ENCODE measurements at places on chromosomes 3 and 15.

DNA sequence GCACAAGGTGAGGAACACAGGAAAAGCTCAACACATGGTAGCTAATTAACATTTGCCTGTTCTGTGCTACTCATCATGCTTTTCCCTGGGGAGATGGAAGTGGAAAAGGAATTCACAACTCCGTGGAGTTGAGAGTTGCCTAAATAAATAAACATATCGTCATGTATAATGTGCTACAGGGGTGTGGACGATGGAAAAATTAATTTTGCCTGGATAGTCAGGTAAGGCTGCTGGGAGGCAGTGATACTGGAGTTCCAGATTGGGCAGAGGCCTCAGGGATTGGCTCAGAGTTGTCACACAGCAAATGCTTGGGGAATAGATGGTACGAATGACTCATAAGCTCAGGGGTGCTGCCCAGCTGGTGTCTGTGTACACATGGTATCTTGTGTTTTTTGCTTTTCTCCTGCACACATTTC is 3.1 kb upstream of the ABHD6 start:
- no peak for DNase-seq

DNA sequence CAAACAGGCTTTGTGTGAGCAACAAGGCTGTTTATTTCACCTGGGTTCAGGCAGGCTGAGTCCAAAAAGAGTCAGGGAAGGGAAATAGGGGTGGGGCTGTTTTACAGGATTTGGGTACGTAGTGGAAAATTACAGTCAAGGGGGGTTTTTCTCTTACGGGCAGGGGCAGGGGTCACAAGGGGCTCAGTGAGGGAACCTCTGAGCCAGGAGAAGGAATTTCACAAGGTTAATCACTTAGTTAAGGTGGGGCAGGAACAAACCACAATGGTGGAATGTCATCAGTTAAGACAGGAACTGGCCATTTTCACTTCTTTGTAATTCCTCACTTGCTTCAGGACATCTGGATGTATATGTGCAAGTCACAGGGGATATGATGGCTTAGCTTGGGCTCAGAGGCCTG is 1592.8 kb upstream of the GBE1 start:
- DNase-seq, result no peak

- no peak for DNase-seq
Measured at GRCh38 chr15:89096664-89097063, 8.4 kb downstream of the ABHD2 start.

DNA sequence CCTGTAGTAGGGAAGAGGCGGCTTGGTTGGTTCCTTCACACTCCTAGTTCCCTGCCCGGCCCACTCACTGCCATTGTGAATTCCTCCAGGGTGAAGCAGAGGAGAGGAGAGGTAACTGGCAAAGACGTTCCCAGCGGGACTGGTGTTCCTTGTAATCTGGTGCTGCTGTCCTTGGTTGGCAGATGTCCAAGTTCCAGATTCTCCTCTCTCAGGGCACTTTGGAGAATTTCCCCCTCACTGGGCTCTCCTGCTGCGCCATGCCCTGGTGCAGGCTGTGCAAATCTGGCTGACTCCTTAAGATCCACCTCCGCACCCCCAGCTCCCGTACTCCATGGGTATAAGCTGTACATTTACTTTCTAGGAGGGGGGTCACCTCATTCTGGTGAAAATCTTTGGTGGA is 37.3 kb downstream of the THSD4 start:
- DNase-seq, result no peak

GRCh38 chr3:115286529-115287197 is 139.6 kb upstream of the ZBTB20 start:
- no peak for DNase-seq

GRCh38 chr15:62099094-62099601 is 32.4 kb downstream of the C2CD4A start:
- no peak for DNase-seq

- DNase-seq, result no peak
Measured at GRCh38 chr3:46931631-46932331, 44.8 kb downstream of the CCDC12 start.

- DNase-seq, result no peak
Measured at GRCh38 chr3:55842204-55842603, 355.1 kb upstream of the WNT5A start.

DNA sequence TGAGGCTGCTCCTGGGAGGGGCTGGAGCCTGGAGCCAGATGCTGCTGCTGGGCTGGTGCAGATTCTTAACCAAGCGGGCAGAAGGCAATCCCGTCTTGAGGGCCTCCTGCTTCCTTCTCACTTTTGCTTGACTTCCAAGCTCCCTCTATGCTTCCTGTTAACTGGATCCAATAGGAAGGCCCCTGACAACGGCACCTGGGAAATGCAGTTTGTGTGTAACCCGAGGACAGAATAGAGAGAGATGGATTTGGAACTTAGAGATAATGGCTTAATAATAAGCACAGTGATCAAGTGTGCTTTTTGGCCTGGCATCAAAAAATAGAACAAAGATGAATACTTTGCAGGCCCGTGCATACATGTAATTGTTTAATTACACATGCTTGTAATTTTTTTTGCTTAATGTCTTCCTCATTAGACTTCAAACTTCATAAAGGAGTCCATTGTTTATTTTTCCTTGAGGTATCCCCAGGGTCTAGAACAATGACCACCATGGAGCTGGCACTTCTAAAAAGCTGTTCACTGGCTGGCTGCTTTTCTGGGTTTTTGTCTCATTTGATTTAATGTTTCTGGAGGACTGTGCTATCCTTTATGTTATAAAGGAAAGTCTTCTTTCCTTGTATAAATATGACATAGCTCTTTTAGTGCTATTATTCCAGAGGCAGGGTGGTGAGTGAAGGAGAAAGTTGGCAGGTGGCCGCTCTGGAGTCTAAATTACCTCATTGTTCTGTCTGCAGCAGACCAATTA is 63.3 kb upstream of the MITF start:
- no peak for DNase-seq

DNA sequence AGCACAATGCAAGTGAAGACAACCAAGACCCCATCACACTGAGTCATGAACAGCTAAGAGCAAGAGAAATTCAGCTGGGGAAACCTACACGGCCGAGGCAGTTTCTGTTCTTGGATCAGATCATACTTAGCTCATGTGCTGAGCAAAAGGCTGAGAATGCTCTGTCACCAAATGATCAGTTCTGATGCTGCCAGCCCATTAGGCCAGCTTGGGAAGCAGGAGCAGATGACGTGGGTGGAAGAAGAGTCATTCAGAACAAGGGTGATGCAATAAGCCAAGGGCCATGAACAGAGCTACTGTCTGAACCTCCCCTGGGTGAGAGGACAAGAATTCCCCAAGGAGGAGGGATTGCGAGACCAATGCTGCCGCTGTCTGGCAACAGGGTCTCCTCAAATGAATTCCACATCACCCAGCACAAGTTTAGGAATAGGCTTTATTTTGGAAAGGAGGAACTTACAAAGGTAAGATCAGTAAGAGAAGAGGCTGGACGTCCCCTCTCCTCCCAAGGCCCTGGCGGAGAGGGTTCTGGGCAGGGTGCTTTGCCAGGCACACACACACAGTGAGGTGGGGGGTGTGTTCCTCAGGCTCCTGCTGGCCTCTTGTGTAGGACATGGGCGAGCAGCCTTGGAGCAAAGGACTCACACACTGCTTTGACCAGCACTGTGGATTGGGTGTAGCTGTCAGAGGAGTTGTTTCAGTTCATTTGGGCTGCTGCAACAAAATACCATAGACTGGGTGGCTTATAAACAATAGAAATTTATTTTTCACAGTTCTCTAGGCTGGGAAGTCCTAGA is 65.6 kb upstream of the CTXND1 start:
- DNase-seq, result no peak

DNA sequence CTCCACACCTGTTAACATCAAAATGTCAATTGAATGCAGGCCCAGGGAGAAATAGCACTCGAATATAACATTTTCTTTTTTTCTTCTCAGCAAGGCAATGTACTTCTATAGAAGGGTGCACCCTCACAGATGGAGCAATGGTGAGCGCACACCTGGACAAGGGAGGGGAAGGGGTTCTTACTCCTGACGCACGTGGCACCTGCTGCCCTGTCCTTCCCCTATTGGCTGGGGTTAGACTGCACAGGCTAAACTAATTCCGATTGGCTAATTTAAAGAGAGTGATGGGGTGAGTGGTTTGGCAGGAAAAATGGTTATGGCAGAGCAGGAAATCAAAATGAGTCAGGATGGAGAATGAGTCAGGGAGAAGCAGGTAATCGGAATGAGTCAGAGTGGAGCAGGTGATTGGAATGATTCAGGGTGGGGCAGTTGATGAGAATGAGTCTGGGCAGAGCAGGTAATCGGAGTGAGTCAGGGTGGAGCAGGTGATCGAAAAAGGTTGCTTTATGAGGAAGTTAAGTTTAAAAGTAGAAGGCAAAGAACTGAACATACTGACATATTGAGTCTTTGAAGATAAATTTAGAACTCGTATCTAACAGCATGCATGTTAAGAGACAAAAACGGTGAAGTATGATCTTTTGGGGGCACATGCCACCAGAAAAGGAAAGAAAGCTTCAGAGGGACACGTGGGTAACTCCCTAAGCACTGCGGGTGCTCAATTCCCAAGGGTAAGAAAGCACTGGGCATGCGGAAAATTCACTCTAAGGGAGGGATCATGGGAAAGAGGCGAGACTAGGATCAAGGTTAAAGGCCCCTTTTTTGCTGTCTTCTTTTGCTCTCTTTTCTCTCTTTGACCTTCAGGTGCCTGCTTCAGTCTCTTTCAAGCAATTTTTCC is 72.9 kb upstream of the GALNT15 start:
- no peak for DNase-seq

- no peak for DNase-seq
Measured at GRCh38 chr3:139357899-139358298, 14.1 kb downstream of the MRPS22 start.

DNA sequence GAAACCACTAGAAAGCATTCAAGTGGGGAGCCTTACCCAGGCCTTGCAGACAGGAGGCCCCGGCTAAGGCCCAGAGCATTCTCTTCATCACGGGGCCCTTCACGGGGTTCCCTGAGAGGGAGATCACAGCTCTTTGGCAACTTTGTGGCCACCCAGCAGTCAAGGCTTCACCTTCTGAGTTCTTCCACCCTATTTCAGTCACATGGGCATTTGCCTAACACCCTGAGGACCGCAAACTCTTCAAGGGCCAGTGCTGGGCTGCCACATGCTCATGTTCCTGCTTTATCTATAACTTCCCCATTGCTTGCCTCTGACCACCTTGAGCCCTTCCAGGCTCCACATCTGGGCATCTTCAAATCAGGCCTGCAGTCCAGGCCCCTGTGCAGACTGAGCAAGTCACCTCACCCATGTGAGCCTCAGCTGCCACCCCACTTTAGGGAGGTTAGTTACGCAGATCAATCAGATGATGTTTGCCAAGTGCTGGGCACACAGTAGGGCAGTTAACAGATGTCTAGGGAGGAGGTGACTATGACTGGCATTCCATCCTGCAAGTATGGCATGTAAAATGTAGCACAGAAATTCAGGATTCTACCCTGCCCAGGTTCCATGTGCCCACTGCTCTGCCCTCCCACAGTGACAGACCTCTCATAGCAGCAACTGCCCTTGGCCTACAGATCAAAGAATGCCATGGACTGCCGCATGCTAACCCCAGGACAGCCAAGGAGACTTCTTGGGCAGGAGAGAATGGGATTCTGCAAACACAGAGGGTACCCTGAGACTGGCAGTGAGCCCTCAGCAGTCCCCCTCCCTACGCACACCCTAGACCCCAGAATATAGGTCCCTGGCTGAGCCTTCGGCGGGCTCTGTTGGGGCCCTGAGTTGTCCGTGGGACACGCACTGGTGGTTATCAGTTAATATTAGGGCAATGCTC is 37.6 kb upstream of the ZNF710 start:
- DNase-seq, result no peak

- no peak for DNase-seq
Measured at GRCh38 chr15:64997066-64997465, 7.4 kb upstream of the SPG21 start.

- DNase-seq, result no peak
Measured at GRCh38 chr3:172751175-172751704, 714 bp downstream of the ECT2 start.

DNA sequence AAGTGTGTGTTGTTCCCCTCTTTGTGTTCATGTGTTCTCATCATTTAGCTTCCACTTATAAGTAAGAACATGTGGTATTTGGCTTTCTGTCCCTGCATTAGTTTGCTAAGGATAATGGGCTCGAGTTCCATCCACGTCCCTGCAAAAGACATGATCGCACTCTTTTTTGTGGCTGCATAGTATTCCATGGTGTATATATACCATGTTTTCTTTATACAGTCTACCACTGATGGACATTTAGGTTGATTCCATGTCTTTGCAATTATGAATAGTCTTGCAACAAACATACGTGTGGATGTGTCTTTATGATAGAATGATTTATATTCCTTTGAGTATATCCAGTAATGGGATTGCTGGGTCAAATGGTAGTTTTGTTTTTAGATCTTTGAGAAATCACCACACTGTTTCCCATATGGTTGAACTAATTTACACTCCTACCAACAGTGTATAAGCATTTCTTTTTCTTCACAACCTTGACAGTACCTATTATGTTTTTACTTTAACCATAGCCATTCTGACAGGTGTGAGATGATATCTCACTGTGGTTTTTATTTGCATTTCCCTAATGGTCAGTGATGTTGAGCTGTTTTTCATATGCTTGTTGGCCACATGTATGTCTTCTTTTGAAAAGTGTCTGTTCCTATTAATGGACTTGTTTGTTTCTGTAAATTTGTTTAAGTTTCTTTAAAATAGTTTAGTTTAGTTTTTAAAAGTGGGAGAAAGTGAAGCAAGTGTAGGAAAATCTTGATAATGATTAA is 21.9 kb upstream of the SLC30A4 start:
- no peak for DNase-seq

GRCh38 chr3:152396867-152397266 is 128.1 kb downstream of the MBNL1 start:
- no peak for DNase-seq

GRCh38 chr15:98996169-98996568 is 11.4 kb downstream of the PGPEP1L start:
- no peak for DNase-seq

GRCh38 chr3:12318758-12319621 is 30.1 kb downstream of the PPARG start:
- no peak for DNase-seq

All from effector memory CD4-positive, alpha-beta T cell (primary cell).